ENCODE measurements at places on chromosomes 12 and 14.

DNA sequence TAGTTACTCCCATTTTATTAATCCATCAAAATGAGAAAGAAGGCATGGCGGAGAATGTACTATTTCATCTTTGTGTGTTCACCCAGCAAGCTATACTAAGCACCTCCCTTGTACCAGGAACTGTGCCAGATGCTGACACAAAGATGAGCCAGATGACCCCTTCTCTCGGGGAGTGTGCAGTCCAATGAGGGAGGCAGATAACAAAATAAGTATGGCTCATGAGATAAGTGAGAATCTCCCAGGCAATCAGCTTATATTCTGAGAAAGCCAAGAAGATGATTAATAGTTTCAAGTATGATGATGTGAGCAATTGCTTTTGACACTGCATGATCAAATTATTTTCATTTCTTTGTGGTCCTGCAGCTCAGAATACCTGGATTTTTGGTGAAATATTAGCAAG is 1.3 kb upstream of the TMEM233 start:
- no peak for DNase-seq

DNA sequence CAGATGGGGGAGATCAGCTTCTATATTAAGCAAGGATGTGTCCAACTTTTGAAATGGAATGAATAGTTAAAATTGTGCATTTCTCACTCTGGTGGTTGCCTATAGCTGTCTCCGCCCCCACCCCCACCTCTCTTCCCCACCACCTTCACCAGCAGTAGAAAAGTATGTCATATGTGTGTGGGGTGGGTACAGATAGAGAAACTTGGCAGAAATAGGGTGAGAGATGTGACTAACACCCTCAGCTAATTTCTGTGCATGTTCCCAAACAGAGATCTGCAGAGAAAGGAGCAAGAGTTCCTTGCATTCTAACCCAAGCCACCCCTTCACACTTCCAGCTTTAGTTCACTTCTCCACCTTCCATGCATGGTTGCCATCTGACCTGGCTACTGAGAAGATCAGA is 980.1 kb downstream of the NRXN3 start:
- no peak for DNase-seq

DNA sequence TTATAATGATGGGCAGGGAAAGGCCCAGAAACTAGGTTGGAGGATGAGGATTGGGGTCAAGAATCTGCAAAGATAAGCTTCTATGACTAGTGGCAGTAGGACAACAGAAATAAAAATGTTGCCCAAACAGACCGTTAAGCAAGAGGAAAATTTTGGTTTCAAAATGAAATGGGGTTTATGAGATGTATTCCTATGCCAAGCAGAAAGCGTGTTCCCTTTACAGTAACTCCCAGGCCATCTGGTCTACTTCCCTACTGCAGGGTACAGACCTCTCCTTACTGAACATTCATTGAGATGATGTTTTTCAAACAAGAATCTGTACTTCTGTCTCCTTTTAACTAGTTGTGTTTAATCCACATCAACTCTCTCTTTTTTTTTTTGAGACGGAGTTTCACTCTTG is 20.4 kb upstream of the TMEM229B start:
- no peak for DNase-seq

DNA sequence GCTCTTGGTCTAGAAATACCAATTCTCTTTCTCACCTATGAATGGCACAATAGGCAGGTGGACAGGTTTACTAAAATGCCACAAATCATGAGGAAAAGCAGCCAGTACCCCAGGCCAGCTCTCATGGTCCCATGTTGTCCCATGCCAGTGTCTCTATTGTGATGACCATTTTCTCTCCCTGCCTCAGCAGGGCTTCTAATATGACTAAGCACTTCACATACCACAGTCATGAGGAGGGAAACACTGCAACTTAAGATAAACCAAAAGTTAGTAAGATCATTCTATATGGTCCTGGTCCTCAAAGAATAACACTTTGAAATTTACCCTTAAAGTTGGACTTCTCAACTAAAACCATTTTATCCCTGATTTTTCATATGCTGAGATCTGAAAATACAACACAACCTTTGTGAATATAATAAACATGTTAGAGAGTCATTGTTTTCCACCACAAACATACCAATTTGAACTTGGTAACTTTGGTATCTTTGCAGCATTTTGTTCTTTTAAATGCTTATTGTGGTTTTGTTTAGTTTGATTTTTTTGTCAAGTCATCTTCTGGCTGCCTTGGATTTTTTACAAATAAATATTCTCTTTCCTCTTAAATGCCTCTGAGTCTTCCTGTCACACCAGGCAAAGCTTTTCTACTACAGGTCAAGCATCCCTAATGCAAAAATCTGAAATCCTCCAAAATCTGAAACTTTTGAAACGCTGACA is 3.6 kb downstream of the TTC5 start:
- DNase-seq, result peak; percentile 52

DNA sequence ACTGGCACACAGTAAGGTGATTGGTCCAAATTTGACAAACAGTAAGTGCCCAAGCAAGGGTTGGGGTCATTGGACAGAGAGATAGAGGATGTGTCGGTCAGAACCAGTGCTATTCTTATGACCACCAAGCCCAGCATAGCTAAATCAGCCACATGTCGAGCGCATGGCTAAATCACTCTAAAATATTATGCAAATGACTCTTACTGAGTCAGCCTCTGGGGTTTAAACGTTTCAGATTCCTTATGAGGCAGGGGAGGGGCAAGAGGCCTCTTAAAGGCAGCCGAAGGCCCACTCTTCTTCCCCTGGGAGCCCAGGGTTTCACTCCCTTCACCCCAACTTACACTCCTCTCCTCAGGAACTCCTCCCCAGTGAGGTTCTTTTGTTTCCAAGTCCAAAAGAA is 603 bp upstream of the ENDOU start:
- DNase-seq, result no peak

GRCh38 chr12:20469756-20470155 is 101.4 kb downstream of the PDE3A start:
- DNase-seq, result no peak

- peak; percentile 51 for DNase-seq
Observed at GRCh38 chr12:24991209-24992049, 42.5 kb upstream of the BCAT1 start.

- DNase-seq, result no peak
Observed at GRCh38 chr14:98682033-98682432, 590.0 kb downstream of the BCL11B start.

DNA sequence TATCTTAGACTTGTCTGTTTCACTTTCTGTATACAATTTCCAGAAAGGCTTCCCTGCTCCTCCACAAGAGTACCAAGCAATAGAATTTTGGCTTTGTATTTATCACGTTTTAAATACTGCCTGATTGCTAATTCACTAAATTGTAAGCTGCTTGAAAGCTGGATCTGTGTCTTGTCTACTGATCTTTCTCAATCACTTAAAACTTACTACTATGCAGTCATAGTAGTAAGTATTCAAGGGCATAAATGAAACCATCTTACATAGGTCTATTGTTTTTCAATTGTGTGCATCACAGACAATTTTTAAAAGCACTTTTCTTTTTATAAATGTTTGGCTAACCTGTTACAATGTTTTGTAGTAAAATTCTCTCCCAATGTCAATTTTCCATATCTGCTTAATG is 1.2 kb upstream of the GLIPR1L2 start:
- DNase-seq, result no peak

GRCh38 chr12:10218021-10218420 is 5.3 kb downstream of the GABARAPL1 start:
- no peak for DNase-seq

DNA sequence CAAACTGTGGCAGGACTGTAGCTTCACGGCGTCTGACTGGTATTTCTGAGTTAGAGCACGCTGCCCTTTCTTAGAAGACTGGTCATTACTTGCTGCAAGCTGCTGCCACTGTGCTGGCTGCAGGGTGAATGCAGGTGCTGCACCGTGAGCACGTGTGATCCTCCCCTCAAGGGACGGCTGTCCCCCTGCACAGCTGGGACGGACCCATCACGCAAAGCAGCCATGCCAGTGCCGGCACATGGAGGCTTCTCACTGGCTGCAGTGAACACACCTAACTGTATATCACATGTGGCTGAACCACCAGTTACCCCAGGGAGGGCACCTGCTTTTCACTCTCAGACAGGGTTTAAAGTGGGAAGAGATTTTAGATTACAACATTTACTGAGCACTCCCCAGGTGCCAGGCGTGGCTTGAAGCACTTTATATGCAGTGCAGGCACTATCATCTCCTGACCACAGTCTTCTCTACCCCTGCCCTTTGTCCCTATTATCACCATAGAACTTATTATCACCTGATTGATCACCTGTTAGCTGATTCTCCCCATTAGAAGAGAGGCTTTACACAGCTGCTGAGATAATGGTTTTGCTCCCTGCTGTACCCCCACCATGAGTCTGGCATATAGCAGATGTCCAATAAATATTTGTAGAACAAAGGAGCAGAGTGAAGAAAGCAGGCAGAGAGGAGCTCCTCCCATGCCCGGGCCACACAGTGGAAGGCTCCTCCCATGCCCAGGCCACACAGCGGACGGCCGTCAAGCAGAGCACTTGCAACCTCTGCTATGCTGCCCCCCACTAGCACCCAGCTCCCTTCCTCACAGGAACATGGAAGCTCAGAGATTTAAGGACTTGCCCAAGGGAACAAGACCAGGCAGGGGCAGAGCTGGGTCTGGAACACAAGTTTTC is 25.9 kb downstream of the SLC25A47 start:
- no peak for DNase-seq

- no peak for DNase-seq
Observed at GRCh38 chr12:122123761-122124145, 45.2 kb downstream of the MLXIP start.

GRCh38 chr14:91143862-91144261 is 30.0 kb downstream of the DGLUCY start:
- no peak for DNase-seq

DNA sequence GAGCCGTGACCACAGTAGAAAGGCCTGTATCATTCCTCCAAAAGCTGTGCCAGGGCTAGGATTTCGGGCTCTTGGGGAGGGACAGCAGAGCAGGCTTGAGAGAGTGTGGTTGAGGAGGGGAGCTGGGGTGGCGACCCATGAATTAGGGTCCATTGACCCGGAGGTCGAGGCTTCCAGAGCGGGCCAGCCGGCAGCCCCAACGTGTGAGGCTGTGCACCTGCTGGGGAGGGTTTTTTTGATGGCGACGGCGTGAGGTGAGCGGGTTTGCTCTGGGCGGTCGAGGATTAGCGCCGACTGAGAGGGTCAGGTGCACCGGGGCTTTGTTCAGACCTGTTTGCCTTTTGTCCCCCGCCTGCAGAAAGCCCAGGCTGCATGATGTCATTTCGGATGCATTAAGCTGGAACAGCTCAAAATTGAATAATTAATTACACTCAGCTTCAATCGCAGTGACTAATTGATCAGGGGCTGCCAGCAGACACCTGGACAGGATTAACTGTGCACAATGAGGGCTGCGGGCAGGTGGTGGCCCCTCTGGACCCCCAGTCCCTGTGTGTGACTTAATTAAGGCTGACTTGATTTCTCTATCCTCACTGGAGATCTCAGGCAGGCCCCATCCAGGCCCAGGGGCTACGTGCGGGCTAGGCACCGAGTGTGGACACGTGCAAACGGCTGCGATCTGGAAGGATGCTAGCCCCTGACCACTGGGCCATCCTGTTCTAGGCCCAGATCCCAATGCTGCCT is 42.1 kb upstream of the MEG3 start:
- no peak for DNase-seq

- peak; percentile 57 for DNase-seq
Observed at GRCh38 chr14:89407856-89408255, 9.2 kb downstream of the FOXN3 start.

DNA sequence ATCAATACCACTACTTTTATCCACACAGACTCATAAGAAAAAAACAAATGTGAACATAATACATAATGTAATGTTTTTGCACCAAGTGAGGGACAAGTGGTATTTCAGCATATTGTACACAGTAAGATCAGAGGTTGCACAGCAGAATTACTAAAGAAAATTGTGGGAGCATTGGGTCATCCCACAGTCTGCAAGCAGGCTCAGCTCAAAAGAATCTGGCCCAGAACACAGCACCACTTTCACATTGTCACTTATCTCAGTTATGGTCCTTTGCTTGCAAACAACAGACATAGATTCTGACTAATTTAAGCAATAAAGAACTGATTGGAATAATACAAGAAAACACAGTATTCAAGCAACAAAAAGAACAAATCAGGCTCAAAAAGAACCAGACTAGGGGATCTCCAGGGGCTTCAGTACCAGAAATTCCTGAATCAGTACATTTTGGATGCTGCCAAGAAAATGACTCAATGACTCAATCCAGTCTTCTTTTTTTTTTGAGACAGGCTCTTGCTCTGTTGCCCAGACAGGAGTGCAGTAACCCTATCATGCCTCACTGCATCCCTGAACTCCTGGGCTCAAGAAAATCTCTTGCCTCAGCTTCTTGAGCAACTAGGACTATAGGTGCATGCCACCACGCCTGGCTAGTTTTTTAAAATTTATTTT is 42.9 kb upstream of the EEA1 start:
- DNase-seq, result no peak

DNA sequence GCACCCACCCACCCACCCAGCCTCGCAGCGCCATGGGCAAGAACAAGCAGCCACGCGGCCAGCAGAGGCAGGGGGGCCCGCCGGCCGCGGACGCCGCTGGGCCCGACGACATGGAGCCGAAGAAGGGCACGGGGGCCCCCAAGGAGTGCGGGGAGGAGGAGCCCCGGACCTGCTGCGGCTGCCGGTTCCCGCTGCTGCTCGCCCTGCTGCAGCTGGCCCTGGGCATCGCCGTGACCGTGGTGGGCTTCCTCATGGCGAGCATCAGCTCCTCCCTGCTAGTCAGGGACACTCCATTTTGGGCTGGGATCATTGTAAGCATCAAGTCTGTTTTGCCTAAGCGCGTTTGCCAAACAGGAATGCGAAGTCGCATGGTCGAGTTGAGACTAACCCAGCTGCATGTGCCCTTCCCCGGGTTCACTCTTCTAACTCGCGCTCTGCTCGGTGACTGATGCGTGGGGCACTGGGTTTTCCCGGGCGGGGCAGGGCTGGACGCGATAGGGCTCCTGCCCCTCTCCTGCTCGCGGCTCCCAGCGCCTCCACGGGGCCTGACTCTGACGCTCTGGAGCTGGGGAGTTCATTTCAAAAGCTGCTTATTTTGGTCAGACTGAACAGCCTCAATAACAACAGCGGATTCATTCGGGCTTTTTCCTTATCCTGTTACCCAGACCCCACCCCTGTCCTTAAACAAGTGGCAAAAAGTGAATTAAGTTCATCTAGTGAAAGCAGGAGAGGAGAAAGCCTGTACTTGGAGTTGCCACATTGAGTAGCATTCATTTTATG is 458 bp downstream of the SSPN start:
- DNase-seq, result peak; percentile 61

- DNase-seq, result no peak
Observed at GRCh38 chr12:63206909-63207308, 55.9 kb upstream of the AVPR1A start.

GRCh38 chr12:11853126-11853525 is 203.7 kb downstream of the ETV6 start:
- no peak for DNase-seq

Data from mesendoderm (in vitro differentiated cells).